ENCODE measurements at places on chromosomes 12 and 14.

GRCh38 chr14:23008831-23009230 lies 1.1 kb downstream of the C14orf93 start:
- no peak for DNase-seq

GRCh38 chr12:22684140-22685118 lies 59.5 kb downstream of the ETNK1 start:
- peak; percentile 50 for DNase-seq

DNA sequence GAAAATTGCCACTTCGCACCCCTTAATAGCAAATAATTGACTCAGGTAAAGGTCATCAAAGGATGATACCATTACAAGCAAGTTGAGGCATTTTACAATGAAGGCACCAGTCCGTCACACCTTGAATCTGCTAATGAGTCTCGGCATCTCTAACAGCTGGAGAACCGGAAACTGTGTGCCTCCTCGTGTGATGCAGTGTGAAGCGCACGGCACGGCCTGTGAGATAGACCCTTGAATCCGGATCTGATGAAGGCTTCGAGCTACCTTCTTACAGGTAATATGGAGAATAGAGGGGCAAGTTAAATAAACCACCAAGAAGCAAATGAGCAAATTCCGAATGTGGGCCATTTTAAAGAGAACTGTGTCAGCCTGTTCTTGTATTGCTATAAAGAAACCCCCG lies 19.8 kb upstream of the TUBA1A start:
- DNase-seq = no peak

- DNase-seq = no peak
These were observed 16.4 kb downstream of the RNASE2 start for GRCh38 chr14:20971705-20972021.

DNA sequence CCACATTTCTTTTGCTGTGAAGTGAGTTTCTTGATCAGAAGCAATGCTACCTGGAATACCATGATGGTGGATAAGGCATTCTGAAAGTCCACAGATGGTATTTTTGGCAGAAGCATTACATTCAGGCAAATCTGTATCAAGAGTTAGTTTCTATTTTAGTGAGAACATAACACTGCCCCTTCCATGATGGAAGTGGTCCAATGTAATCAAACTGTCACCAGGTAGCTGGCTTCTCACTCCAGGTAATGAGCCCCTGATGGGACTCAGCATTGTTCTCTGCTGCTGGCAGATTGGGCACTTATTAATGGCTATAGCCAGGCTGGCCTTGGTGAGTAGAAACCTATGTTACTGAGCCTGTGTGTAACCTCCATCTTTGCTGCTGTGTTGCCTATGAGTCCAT lies 80.7 kb downstream of the KCNA5 start:
- no peak for DNase-seq

DNA sequence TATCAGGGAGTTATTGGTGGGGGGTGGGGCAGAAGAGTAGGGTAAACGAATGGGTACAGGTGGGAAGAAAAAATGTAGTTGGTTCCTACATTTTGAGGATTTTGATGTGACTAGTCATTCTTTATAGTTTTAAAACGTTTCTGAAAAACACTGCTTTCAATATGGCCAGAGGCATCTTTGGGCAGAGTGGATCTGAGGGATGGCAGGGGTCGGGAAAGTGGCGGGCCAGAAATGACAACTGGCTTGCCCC lies 527 bp upstream of the ATP23 start:
- no peak for DNase-seq

DNA sequence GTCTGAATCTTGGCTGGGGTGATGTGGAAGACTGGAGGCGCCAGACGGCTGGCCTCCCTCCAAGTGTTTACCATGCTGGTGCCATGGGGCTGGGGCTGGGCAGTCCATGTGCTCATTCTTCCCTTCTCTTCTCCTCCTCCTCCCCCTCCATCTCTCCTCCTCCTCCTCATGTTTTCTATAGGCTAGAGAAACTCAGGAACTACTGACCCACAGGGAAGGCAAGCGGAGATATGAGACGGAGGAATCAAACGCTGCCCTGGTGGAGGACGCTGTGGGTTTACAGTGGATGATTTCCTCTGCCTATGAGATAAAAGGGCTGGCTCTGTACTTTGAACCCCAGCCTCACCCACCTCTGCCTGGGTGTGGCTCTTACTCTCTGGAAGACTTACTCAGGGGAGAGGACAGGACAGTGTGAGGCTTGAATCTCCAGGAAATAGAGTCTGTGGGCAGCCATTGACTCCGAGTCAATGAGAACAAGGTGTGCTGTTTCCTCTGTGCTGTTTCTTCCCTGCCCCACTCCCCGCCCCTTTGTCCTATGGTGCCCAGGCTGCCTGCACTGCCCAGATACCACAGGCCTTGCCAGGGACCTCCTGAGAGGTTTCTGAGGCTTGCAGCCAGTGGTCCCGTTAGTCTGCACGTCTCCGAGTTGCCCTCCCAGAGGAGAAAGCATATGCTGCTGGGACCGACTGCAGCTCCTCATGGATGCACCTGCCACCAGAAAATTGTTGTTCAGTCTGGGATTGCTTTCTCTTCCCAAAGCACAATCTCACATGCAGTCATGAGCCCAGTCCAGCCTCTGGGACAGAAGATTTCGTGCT lies 132.6 kb upstream of the ARHGAP5 start:
- DNase-seq = no peak

GRCh38 chr14:54117924-54118323 lies 161.3 kb upstream of the BMP4 start:
- no peak for DNase-seq

DNA sequence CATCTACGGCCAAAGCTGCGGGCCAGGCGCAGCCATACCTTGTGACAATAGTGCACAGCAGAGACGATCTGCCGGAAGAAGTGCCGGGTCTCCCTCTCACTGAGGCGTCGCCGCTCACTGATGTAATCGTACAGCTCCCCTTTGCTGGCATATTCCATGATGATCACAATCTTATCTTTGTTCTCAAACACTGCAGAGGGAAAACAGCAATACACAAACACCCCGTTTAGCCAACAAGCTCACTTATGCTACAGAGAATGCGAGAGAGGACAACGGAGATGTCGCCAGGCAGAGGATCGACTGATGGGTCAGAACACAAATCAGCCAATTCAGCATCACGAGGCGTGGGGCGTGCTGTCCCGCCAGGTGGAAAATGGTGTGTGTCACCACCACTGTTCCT lies 52.1 kb downstream of the NUAK1 start:
- DNase-seq = no peak

GRCh38 chr12:58487255-58487654 lies 433.0 kb downstream of the LRIG3 start:
- no peak for DNase-seq
